ENCODE measurements at places on chromosomes 4 and X. TPM values are rescaled to one million over a fixed set of nuclear protein-coding genes. Genes with fewer than 3 reads are reported as not detected.

Gene FAM3A
- 57.7 TPM for total RNA-seq

Gene HEPH
- total RNA-seq = not detected

DNA sequence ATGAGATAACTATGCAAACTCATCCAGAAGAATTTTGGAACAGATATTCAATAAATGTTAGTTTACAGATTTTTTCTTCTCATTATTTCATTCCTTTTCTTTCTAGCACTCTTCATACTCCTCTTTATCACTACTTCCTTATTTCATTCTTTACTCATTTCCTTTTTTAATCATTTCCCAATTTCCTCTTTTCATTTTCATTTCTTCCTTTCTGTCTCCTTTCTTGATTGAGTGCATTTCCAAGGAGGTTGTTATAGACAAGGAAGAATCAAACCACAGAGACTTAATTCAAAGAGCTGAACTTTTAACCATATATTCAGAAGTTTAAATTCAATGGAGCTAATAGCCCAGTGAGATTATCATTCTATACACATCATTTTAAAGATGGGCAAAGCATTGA, 600.7 kb downstream of the ARAP2 start:
- no peak for DNase-seq

- DNase-seq = no peak
Measured at GRCh38 chrX:104987063-104987462, 233.4 kb downstream of the TEX13A start.

DNA sequence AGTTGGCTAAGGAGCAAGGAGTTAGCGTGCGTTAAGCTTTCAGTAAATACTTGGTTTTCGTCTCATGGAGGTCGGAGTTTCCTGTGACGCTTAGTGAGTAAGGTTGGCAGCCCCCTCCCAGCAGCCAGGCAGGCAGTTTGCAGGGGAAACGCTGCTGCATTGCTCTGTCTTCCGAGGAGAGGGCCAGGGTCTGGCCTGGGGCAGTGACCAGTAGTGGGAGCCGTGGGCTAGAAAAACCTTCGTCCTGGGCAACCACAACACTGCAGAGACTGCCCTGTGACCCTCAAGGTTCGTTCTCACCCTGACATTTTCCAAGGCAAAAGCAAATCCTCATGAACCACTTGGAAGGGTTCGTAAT, 432 bp downstream of the TMEM175 start:
- no peak for DNase-seq

GRCh38 chr4:126028876-126029275, 714.1 kb downstream of the FAT4 start:
- DNase-seq = no peak

All from HFFc6 (cell line).